Omental fat pad (tissue), 4 donors: ENCODE measurements at places on chromosomes 13 and 19.

GRCh38 chr13:59666504-59666903, 497.2 kb downstream of the DIAPH3 start:
- no peak for DNase-seq

GRCh38 chr19:50344661-50345318, 15.6 kb upstream of the KCNC3 start:
- DNase-seq, result no peak

DNA sequence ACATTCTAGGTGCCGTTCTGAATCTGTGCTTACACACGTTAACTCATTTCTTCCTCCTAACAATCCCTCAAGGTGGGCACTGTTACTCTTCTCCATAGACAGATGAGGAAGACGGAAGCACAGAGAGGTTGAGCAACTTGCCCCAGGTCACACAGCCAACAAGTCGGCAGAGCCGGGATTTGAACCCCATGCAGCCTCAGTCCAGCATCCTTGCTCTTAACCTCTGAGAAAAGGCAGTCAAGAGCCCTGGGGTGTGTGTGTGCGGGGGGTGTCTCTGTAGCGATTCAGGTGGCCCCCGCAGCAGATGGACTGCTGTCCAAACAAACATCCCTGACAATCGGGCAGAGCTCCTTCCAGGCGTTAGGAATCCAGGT, 6.3 kb downstream of the PTPRS start:
- DNase-seq, result no peak

GRCh38 chr19:538641-539428, 5.0 kb upstream of the GZMM start:
- DNase-seq, result no peak

DNA sequence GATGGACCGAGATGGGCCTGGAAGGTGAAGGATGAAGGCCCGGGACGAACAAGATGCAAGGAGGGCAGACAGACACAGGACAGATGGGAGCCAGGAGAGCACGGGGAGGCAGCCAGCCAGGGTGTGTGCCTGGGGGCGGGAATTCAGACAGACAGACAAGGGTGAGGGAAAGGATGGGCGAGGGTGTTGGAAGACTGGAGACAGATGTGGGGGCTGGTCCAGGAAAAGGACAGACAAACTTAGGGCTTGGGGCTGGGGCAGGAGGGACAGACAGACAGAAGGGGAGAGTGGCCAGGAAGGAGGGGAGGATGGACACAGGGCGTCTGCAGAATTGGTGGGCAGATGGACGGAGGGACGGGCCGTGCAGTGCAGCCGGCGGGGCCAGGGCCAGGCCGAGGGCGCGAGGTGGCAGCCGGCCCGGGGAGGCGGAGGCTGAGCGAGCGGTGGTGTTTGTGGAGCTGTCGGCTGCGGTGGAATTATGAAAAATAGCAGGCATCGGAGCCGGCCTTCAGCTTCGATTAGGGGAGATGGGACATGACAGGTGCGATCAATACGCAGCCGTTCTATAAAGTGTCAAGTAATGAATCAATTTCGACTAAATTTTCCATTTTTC, 4.6 kb upstream of the ERFL start:
- no peak for DNase-seq

DNA sequence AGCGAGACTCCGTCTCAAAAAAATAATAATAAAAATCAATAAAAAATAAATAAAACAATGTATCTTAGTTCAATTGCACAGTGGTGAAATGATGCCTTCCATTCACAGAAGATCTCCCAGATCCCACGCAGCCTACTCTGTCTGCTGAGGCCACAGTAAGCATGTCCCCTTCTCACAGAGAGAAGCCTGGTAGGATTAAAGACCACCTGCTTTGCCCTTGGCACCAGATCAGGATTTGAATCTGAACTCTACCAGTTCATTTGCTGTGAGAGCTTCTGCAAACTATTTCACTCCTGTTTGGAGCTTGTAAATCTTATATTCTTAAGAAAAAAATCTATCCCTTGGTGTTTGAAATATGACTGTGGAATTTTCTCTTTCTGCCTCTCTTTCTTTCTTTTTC, 2.2 kb upstream of the SLC7A1 start:
- no peak for DNase-seq

DNA sequence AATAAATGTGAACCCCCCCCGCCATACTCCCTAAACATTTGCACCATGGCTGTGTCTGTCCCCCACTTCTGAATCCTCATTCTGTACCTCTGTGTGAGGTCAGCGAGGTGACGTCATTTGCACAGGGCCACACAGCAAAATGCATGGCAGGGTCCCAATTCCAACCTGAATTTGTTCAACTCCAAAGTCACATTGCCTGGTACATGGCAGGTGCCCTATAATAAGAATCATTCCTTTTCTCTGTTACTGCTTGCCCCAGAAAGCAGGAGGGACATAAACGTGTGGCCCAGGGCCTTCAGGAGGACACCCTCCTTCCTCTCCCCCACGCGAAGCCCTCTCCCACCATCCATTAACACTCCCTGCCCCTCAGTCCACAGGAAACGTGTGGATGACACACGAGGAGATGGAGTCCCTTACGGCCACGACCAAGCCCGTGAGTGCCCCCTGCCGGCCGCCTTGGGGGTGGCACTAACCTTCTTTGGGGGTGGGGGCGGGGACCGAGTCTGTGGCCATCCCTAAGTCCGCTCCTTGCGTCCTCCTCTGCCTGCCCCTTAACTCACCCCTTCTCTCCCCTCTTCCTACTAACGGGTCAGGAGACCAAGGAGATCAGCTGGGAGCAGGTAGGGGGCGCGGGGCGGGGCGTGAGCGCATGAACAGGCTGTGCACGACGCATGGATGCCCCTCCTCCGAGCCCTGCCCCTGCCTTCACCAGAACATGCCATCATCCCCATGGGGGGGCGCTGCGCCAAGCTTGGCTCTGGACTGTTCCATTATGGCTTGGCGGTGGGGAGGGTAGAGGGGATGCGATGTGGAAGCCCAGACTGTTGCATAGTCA, 9.4 kb downstream of the HRC start:
- peak; percentile 90 for DNase-seq

- DNase-seq, result no peak
Measured at GRCh38 chr19:28152195-28152594, 1060.8 kb downstream of the UQCRFS1 start.

GRCh38 chr13:40292536-40292935, 373.9 kb downstream of the FOXO1 start:
- no peak for DNase-seq

GRCh38 chr19:18349524-18350128, 9.2 kb downstream of the PGPEP1 start:
- peak; percentile 51 for DNase-seq

GRCh38 chr13:51584731-51585672, 740 bp downstream of the WDFY2 start:
- peak; percentile 31 for DNase-seq

DNA sequence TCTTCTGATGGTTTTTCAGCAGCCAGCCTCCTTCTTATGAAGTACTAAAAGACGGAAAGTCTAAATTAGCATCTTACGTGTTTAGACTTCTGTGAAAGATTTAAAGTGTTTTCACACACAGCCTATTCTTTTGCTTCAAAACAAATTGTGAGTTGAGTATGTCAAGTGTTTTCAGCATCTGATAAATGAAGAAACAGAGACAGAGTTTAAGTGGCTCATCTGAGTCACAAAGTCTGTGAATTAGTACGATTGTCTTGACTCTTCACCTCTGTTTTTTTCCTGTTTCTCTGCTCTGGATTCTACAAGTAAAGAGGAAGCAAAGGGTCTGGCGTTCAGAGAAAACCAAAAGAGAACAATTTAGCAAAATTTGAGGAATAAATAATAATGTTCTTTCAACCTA, 116.4 kb downstream of the FRY start:
- no peak for DNase-seq

DNA sequence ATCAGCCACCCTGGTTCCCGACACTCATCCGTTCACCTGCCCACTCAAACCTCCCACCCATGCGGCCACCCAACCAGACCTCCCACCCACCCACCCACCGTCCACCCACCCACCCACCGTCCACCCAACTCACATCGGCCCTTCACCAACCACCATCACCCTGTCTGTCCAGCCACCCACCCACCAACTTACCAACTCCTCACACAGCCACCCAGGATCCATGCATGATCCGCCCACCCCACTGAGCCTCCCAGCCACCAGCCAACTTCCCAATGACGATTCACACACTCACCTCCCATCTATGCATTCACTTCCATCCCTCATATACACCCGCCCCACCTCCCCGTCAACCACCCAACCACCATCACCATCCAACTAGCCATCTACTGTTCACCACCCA, 4.3 kb downstream of the JOSD2 start:
- DNase-seq, result no peak

DNA sequence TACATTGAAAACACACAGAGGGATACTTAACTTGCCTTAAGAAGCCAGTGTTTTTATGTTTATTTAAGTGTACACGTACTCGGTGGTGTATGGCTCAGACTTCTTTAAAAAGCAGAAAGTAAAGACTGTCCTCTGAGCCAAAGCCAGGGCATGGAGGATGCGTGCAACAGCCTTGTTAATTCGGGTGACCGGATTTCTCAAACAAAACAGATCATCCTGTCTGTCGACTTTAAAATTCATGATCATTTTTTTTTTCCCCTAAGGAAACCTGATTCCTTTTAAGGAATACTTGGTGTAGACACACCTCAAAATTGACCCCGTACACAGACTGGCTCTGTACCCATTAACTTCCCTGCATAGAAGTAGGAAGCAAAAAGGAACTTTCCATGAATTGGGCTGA, 124.7 kb upstream of the RNF113B start:
- no peak for DNase-seq

DNA sequence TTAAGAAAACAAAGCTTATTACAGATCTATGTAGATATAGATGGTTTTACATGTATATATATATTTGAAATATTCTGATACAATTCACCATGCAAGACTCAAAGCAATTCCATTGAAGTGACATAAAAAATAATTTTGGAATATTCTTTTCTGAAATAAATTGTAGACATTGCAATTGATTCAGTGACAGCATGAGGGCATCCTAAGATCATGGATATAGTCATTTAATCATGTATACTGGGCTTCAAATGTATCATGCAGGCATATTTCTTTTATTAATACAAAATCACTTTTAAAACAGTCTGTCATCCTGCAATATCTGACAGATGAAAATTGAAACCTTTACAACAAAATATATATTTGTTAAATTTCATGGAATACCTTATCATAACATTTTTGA, 286.7 kb upstream of the SLITRK6 start:
- no peak for DNase-seq

DNA sequence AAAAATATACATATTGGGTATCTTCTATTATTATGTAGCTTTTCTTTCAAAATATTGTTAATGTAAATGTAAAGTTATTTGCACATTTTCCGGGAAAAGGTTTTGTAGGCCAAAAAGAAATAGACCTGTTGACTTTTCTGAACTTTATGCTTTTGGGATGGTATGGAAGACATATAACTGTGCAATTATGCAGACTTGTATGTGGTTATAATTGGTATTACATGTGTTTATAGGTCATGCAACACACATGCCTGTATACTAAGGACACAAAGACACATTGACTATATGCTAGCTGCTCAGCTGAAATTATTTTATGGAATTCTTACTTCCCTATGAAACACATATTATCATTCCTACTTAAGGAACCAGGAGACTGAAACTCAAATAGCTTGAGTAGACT, 2.3 kb upstream of the NBEA start:
- no peak for DNase-seq

DNA sequence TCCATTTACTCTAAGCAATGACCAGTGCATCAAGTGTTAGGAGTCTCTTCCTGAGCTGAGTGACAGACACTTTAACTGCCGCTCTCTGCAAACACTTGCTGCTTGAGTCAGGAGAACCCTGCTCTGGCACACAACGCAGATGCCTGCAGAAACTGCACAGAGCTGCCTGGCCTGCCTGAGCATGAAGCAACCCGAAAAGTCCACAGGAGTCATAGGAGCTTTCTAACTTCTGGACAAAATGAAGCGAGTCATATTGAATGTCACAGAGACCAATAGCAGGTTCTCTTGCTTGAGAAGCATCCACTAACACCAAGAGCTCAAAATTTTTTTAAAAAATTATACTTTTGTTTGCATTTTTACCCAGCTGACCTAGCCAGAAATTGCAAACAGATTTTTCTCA, 232.4 kb downstream of the LHFPL6 start:
- no peak for DNase-seq

- DNase-seq, result no peak
Measured at GRCh38 chr13:36549126-36549702, 116.9 kb downstream of the CCNA1 start.

DNA sequence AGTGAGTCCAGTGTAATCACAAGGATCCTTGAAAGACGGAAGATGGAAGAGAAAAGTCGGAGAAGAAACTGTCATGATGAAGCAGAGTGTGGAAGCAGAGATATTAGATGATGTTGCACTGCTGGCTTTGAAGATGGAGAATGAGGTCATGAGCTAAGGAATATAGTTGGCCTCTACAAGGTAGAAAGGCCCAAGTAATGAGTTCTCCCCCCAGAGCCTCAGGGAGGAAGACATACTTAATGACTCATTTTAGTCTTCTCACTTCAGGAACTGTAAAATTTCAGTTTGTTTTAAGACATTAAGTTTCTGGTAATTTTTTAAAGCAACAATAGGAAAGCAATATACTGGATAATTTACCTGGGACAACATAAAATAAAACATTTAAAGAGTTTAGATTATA, 1331.5 kb upstream of the PCDH20 start:
- no peak for DNase-seq

GRCh38 chr13:112655913-112656312, 33.9 kb upstream of the ATP11A start:
- no peak for DNase-seq

GRCh38 chr13:113777311-113778260, 18.6 kb downstream of the TMEM255B start:
- peak; percentile 15 for DNase-seq

DNA sequence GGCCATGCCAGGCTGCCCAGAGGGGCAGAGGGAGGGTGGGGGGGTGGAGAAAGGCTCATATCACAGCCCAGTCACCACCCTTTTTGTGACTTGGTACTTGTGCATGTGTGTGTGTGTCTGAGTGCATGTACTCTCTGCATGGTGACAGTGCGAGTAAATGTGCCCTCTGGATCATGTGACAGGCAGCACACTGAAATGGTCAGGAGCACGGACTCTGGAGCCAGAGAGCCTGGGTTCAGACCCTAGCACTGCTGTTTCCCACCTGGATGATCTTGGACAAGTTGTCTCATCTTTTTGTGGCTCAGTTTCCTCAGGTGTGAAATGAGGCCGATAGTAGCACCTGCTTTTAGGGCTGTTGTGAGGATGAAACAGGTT, 2.0 kb downstream of the CIC start:
- DNase-seq, result no peak

DNA sequence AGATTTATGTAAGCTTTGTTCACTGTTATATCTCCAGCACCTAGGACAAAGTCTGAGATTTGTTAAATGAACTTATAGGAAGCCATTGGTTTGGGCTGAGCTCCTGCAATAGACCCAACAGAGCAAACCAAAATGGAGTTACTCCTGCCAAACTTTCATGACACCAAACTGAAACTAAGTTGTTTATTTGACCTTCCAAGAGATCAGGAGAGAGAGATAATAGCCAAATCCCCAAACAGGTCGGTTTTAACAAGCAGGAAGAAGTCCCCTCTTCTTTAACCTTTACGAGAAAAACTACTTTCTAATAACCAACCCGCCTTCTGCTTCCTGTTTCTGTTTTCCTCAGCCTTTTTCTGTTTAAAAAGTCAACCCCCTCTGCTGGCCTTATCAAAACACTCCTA, 54.9 kb upstream of the ATP12A start:
- DNase-seq, result no peak
